ENCODE measurements at places on chromosomes 7 and 10.

DNA sequence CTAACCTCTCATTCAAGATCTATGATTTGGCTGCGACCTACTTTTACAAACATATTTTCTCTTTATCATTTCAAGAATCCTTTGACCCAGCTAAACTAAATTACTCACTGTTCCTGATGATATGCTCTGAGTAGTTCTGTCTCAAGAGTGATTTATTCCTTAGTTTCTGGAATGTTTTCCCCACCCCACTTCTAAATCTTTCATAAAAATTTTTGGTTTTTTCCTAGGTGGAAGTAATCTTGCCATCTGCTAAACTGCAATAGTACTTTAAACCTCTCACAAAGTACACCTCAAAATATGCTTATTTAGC, 170.8 kb downstream of the DNAJC1 start:
- DNase-seq, result no peak

GRCh38 chr10:87657371-87657770, 2.3 kb upstream of the PAPSS2 start:
- no peak for DNase-seq

DNA sequence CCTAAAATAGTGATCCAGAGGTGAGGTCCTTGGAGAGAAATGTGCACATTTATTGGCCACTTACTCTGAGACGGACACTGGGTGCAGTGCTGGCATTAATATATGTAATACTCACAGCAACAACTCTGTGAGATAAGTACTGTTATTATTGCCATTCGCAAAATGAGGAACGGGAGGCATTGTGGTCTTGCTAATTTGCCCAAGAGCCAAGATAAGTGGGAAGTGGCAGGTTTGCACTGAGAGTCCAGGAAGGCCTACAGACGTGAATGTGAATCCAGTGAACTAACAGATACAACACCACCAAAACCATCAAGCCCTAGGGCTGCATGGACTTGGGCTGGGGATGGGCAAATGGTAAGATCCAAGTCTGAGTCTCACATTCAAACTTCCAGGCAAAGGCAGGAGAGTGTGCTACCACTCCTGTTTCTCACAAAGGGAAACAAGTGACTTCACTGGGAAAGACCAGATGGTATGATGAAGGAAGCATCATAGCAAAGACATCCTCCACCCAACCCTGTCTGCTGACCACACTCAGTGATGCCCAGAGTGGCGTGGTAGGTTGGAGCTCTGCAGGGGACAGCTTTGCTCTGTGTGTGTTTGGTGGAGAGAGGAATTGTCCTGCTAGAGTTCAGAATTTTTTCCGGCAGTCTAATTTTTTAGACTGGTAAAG, 19.2 kb downstream of the TMEM273 start:
- no peak for DNase-seq

DNA sequence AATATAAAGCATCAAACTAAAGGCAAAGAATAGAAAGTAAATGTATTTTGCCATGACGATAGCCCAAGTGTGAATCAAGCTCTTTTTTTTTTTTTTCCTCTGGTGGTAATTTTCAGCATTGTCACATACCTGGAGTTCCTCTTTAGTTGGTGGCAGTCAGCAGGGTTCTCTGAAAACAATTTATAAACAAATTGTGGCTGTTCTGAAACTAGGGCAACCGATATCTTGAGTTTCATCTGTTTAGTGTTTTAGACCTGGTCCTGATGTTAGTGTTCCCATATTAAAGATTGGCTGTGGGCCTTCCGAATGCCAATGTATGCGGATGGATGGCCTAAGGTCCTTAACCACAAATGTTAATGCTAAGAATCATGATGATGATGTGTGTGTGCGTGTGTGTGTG, 713.1 kb downstream of the GATA3 start:
- no peak for DNase-seq

DNA sequence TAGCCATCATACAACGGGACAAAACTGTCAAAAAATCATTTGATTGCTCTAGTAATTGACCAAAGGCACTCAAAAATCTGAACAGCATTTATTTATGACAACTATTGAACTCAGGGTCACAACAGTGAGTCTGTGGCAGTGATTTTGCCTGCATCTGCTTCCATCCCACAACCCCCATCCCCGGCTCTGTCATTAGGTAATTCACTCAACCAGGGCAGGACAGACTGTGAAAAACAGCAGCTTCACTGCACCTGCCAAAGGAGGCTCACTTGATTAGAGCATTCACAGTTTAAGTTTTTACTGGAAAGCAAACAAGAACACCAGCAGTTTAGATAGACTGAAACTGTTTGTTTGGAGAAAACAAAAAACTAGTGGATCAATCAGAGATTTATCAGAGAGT, 22.2 kb downstream of the NRCAM start:
- no peak for DNase-seq

DNA sequence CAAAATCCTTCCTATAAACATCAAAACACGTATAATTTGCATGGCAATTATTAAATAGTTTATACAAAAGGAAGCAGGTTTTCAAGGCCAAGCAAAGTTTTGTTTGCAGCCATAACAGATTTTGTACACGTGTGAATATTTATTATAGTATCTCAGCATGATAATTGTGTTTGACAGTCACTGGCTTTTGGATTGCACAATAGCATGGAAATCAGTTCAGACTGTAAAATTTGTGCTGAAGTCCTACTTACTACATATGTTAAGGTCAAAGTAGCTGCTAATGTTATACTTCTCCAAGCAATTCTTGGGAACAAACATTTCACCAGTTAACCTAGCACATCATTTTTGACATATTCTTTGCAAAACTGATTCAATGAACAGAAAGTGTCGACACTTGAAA, 287.6 kb upstream of the POM121L12 start:
- no peak for DNase-seq

DNA sequence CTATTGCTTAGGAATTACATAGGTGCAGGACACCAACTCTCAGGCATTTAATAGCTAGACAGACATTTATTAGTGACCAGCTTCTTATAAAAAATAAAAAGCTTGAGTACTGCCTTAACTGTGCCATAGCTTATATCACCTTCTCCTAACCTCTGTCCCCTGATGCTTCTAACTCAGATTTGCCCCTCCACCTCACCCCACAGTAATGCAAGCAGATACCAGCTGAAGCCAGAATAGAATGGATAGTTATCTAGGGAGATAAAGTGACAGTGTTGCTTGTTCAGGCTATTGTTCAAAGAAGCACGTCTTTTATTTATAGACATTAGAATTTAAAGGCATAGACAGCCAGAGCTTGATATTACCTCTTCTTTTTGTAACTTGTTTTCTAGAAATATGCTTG, 99.6 kb upstream of the GLCCI1 start:
- no peak for DNase-seq

DNA sequence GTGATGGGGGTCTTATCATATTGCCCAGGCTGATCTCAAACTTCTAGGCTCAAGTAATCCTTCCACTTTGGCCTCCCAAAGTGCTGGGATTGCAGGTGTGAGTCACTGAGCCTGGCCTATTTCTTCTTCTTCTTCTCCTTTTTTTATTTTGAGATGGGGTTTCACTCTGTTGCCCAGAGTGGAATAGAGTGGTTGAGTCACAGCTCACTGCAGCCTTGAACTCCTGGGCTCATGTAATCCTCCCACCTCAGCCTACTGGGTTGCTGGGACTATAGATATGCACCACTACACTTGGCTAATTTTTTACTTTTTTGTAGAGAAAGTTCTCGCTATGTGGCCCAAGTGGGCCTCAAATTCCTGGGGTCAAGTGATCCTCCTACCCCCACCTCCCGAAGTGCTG, 124.3 kb downstream of the SKIDA1 start:
- DNase-seq, result no peak

- no peak for DNase-seq
These were observed 14.1 kb downstream of the CHN2 start for GRCh38 chr7:29208410-29209250.

DNA sequence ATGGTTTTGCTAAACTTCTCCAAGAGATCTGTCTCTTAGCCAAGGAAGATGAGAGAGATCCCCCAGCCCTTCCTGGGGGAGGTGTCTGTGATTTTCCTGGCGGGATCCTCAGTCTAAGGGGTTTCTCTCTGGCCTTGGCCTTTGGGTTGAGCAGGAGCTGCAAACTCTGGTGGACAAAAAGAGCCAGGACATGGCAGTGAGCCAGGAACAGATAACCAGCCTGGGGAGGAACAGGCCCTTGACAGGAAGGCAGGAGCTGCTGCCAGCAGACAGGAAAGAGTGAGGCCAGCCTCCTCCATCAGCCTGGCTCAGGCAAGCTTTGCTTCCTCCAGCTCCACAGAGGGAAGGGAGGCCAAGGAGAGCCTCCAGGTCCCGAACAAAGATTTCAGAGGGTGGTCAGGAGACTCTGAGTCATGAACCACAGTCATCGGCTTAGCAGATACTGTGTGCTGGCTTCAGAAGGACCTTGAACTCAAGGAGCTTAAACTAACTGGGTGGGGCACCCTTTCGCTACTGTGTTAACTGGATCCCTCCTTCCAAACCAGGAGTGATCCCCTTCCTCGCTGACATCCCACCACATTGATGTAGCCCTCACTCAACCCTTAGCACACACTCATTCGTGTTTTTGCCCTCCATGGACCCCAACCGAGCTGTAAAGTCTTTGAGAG, 34.7 kb downstream of the DDIT4 start:
- no peak for DNase-seq

DNA sequence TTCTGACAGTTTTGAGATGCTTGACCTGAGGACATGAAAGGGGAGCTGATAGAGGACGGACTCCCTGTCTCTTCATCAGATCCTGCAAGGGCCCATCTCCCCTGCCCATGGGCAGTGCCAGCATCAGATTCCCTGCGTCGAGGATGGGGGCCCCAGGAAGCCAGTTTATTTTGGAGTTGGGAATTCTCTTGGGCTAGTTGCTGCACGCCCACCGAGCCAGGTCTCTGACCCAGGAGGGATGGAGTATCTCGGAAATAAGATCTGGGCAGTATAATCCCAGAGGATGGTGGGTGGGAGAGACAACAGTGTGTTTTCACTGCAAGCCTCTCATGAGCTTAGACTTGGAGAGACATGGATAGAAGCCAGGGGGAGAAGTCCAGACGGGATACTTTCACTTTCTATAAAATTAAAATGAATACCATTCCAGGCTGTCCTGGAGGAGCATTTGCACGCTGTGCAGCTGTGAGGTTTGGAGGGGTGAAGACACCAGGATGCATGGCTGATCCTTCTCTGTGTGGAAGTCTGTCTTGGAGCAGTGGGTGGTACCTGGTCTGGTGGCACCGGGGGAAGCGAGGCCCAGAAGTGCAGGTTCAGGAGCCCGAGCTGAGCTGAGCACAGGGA, 25.8 kb downstream of the DOCK1 start:
- DNase-seq, result no peak

DNA sequence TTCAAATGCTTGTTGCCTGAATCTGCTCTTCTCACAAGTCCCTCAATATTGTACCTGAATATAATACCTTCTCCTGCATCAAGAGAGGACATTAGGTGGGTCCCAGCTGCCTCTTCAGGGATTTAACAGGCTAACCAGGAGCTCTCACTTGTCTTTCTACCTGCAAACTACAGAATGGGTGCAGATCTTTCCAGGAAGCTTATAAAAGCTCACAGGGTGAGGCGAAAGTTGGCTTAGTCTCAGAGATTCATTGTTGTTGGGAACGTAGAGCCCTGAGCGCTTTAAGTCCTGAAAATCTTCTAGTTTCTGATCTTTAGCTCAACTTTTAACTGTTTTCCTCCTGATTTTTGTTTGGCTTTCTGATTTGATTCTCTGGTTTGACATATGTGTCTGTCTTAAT, 25.0 kb downstream of the PLAU start:
- DNase-seq, result no peak

- DNase-seq, result peak; percentile 62
These were observed at the start of gene KLF6 for GRCh38 chr10:3784510-3785250. Gene KLF6, minus strand, starts transcription at chr10:3785209. Its CDS starts 195 bp downstream, at chr10:3785014.

DNA sequence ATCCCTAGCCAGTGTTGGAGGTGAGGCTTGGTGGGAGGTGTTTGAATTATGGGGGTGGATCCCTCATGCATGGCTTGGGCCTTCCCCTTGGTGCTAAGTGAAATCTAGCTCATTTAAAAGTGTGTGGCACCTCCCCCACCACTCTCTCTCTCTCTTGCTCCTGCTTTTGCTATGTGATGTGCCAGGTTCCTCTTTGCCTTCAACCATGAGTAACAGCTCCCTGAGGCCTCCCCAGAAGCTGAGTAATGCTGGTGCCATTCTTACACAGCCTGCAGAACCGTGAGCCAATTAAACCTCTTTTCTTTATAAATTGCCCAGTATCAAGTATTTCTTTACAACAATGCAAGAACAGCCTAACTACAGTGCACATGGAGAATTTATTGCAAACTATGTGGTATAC, 188.8 kb upstream of the POT1 start:
- DNase-seq, result no peak

DNA sequence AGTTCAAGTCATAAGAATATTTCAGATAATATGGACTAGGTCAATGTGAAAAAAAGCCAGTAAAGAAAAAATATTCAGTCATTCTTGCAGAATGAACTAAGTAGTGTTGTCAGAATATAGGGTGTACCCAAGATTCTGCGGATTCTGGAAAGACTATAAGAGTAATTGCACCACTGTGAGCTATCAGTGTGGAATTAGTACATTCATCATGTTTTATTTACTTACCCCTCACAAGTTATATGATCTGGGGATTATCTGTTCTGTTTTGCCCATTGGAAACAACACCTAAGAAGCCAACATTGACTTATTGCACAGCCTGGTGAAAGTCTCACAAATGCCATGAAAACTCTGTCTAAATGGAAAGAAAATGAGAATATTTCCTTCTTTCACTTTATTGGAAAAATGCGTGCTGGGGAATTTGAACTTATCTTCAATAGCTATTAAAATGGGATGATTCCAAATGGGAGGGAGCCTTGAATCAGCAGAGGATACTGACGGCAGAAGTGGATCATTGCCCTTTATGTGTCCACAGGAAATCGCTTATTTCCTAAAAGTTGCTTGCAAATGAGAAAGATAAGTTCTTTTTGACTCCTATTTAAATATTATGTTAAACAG, 563.3 kb upstream of the POM121L12 start:
- no peak for DNase-seq

- DNase-seq, result no peak
These were observed 97.2 kb upstream of the BTBD16 start for GRCh38 chr10:122173766-122174435.

GRCh38 chr7:151398446-151399304, 11.2 kb downstream of the WDR86 start:
- DNase-seq, result no peak

DNA sequence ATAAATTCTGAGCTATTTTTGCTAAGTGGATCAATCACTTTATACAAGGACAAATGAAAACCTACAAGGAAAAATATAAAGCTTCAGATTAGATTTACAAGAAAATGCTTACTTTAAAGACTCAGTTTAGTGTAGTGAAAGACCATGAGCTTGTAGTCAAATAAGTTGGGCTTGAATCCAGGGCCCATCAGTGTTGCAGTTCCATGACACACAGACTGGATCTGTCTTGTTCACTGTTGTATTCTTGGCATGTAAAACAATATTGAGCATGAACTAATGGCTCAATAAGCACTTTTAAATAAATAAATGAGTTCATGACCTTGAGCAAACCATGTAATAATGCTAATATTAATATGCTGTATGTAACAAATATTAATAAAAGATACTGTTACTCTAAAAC, 164.6 kb upstream of the KCND2 start:
- DNase-seq, result no peak

DNA sequence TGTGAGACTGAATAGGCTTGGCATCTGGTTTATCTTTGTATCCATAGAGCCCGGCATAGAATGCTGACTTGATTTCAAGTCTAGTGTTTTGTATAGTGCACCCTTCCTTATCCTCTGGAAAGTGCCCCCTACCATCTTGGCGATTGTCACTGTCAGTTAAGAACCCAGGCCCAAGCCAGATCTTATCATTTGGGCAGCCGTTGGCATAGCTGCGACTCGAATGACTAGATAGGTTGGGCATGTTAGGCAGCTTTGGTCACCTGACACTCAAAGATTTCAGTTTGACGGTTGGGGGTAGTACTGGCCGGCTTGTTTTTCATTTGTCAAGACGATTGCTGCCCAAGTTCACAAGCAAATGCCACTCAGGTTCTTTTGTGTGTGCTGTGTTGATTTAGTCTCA, 6.6 kb downstream of the NIPSNAP2 start:
- no peak for DNase-seq
